ENCODE measurements at places on chromosomes 3 and 15. TPM values are rescaled to one million over a fixed set of nuclear protein-coding genes. Genes with fewer than 3 reads are reported as not detected.

Gene MEGF11
- total RNA-seq = not detected

DNA sequence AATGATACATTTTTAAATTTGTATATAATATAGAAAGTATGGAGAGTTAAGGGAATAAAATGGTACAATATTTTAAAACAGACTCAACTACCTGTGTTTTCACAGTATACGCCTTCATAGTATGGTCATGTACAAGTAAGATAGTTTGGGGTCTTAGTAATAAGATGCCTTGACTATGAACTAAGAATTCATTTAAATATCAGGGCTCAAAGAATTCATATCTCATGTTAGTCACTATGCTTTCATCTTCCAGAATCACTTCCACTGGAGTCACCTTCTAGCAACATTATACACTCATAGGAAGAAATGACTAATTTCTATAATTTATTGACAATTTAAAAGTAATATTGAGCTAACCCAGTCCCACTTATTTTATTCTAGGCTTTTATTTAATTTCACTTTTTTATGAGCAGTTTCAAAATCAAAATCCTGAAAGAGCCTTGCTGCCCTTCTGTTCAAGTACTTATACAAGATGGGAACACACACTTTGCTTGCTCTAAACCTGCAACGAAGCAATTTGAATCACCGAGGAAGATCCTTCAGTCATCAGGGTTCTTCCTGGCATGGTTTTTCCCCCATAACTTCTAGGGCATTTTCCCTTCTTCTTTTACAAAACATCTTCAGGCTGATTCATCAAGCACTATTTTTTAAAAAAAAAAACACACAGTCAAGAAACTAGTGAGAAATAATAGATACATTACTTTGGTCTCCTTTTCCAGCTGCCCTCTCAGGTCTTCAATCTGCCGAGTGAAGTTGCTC lies 94.1 kb downstream of the MYH15 start:
- DNase-seq = no peak

GRCh38 chr15:87850916-87851315 lies 405.6 kb downstream of the NTRK3 start:
- no peak for DNase-seq

GRCh38 chr3:78569804-78570203 lies 1198.0 kb downstream of the ROBO1 start:
- no peak for DNase-seq

GRCh38 chr3:142127941-142128658 lies 21.2 kb downstream of the TFDP2 start:
- no peak for DNase-seq

Gene MYO1E
- total RNA-seq = 380 TPM

- no peak for DNase-seq
These were observed 33.8 kb downstream of the PIK3R4 start for GRCh38 chr3:130712718-130713423.

- DNase-seq = no peak
These were observed 31.9 kb upstream of the TSC22D2 start for GRCh38 chr3:150376001-150376848.

GRCh38 chr15:71249986-71250385 lies 134.7 kb downstream of the THSD4 start:
- no peak for DNase-seq

GRCh38 chr3:56940976-56941375 lies 119.5 kb upstream of the SPATA12 start:
- DNase-seq = no peak

Gene PDZRN3
- total RNA-seq = 14.7 TPM

- peak; percentile 43 for DNase-seq
These were observed 40.8 kb downstream of the FOXP1 start for GRCh38 chr3:71542521-71543370.

All from Peyer's patch (tissue), 4 donors.